ENCODE measurements at places on chromosomes 4 and X.
A peak's percentile ranks its signal among the peaks of the same experiment; 100 is the strongest.

- DNase-seq: no peak
Observed at GRCh38 chr4:124946696-124947095, 234.2 kb upstream of the ANKRD50 start.

GRCh38 chr4:81652069-81652478 is 180.4 kb upstream of the RASGEF1B start:
- no peak for DNase-seq

- DNase-seq: no peak
Observed at GRCh38 chr4:23856630-23857029, 33.2 kb downstream of the PPARGC1A start.

DNA sequence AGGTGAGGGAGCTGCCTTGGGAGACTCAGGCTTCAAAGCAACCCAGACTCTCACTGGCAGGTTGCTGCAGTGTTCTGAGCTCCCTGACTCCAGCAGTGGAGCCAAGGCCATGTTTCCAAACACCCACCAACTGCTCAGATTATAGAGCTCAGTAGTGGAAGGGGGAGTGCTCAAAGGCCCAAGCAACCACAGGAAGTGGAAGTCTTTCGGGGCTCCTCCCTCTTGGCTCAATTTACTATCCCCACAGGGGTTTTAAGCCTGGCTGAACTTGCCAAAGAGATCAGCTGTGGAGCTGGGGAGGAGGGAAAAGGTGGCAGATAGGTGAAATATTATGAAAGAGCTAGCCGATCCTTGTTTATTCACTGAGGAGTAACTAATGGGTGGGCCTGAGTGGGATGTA is 82.5 kb downstream of the HPRT1 start:
- peak; percentile 87 for DNase-seq

DNA sequence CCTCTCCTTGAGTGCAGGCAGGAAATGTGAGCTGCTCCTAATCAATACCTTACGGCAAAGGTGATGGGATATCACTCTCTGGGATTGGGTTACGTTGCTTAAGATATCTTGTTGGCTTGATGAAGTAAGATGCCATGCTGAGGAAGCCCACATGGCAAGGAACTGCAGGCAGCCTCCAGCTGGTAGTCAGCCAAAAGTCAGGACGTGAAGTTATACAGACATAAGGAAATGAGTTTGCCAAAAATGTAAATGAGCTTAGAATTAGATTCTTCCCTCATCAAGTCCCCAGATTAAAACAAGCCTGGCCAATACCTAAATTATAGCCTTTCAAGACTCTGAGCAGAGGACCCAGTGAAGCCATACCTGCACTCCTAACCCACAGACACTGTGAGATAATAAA is 155.0 kb downstream of the QDPR start:
- no peak for DNase-seq

DNA sequence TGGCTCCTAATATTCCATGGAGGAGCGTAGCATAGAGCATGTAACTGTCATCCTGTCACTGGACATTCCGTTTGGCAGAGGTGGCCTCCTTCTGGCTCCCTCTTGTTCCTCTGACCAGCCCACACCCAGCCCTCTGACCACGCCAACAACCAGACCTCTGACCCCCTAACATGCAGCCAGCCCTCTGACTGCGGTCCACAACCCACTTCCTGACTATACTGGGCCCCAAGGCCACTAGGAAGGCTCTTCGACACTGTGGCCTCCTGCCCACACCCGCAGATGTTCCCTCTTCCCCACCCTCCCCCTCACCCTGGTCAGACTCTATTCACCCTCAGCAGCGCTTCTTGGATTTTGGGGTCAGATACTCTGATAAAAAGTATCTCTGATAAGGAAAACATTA is 141.4 kb downstream of the EVC2 start:
- DNase-seq: no peak

DNA sequence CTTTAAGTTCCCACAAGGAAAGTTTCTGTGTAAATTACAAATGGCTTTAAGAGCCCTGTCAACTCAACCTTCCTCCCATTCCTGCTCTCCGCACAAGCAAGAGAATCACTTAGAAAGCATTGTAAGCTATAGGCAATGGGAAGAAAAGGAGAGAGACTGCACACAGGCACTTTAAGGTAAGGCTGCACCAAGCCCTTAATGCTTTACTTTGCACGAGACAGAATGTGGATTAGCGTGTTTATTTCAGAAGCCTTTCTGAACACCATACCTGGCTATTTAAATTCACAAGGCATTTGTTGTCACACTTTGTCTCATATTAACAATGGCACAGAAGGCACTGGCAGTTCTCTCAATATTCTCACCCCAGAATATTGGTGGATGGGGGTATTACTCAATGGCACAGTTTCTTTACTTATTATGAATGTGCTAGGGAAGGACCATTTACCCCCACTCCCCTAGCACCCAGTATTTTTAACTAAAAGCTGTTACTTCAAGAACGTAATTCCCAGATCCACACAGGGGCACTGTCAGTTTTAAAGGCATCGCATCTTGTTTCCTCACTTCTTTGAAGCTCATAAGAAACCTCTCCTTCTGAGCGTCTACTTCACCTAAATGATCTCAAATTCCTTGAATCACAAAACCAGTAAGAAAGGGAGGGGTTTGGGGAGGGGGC is 150.0 kb downstream of the MAML3 start:
- DNase-seq: no peak

DNA sequence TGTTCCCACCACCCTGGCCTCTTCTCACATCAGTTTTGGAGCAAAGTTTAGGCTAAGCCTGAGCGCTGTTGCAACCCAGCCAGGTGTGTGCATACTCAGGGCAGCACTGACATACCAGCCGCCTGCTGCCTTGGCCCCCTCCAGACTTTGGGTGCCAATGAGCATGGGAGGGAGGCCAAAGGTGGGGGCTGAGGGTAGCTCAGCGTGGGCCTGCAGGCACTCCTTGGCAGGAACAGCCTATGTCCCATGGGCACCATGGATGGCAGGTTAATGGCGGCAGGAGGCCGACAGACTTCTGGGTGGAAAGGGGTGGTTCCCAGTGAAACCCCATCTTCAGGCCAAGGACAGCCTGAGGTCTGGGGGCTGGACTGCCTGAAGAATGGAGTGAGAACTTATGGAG is 462.2 kb downstream of the ADGRL3 start:
- DNase-seq: no peak

GRCh38 chr4:6320663-6321062 is 51.0 kb downstream of the WFS1 start:
- DNase-seq: no peak
